ENCODE measurements at places on chromosomes 11 and 22. TPM values are rescaled to one million over a fixed set of nuclear protein-coding genes. Genes with fewer than 3 reads are reported as not detected.

DNA sequence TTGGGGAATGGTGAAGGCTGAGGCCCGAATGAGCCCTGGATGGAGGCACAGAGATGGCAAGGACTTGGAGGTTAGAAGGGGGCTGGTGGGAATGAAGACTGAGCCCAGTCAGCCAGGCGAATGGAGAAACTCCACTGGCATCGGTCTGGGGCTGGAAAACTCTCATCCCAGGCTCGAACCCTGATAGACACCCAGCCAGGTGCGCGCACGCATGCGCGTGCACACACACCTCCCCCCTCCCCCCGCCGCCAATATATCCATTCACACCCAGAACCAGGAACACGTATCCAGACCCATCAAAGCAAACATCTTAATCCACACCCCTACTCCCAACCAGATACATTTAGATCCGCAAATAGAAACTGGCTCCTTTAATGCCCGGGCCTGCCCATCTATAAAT lies 139.3 kb downstream of the CEP164 start:
- DNase-seq: no peak

- DNase-seq: no peak
Measured at GRCh38 chr11:11514246-11514645, 107.6 kb downstream of the GALNT18 start.

The ZNF408 gene
- 12.7 TPM for total RNA-seq

The TSKU gene
- 12.6 TPM for total RNA-seq

GRCh38 chr11:103433386-103434072 lies 324.3 kb downstream of the DYNC2H1 start:
- no peak for DNase-seq

The CACNA1I gene
- total RNA-seq: 0.15 TPM

DNA sequence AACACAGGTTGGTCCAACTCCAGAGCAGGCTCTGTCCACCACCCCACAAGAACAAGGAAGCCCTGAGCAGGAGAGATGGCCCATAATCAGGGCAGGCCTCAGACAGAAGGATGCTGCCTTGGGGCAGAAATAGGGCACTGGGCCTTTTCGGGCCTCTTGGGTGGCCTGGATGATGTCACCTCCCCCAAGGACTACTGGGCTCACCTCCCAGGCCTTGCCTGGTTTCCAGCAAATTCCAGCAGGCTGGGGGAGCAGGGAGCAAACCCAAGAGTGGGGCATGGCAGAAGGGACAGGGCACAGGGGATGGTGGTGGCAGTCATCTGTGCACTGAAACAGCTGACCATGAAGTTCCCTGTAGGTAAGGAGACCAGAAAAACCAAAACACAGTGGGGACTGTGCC lies 5.3 kb upstream of the NAA40 start:
- DNase-seq: no peak

DNA sequence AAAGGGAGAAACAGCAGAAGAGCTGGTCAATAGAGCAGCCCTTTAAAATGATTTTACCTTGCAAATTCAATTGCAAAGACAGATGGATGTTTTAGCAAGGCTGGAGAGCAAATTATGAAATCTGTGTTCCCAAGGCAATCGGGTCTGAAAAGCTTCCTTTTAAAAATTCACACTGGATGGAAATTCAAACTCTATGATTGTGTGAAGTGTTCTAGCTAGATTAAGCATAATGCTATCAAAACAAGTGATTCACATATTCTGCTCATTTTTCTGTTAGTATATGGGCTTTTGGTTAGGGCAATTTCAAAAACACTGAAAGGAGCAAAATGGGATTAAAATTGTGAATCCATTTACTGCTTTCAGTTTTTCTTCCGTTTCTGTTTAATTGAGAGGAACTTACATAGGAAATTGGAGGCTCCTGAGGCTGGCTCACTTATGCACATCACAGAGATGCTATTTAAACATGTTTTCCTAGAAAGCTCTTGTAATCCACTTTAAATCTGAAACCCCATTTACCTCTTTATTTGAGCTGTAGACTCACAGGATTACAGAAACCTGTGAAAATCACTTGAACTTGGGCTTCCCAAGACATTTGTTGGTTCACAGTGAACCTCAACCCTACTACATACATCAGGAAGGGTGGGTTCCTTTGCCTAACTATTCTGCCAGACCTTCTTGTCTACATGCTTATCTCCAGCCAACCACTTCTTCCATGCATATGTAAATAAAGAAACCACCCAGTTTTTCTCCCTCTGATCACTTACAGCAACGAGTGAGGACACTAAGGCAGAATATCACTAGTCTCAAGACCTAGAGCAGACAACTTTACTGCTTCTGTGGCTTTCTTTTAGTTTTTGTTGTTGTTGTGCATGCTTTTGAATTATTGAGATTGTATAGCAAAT lies 201.9 kb upstream of the PITPNB start:
- DNase-seq: no peak

- no peak for DNase-seq
Measured at GRCh38 chr22:35230839-35231584, 26.3 kb upstream of the HMGXB4 start.

DNA sequence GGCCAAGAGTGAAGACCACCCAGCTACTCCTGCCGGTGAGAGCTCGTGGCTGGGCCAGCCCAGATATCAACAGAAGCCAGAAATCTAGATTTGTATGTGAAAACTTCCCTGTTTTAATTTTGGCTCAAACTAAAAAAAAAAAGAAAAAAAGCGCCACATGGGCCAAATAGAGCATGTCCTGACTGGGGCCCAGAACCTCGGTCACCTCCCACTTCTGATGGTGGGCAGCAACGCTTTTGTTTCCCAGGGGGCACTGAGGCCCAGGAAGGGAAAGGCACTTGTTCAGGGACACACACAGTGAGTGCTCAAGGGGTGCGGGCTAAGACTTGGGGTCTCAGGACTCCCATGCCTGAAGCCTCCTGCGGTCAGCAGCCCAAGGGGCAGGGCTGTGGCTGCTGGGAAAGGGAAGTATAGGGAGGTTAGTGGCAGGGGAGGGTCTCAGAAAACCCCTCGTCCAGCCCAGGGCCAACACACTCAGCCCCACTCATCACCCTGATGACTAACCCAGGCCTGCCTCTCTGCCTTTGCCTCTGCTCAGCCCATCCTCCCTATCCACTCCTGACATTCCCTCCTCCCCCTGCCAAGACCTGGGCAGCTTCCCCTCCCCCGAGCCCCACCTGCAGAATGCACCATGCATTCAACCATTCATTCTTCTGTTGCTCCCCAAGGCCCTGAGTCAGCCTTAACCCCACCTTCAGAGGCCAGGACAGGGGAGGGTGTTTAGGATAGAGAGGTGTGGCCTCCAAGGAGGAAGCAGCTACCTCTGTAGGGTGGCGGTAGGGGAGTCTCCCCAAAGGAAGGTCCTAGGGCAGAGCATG lies 30.0 kb upstream of the TCF20 start:
- no peak for DNase-seq

GRCh38 chr11:9263840-9264315 lies 1.3 kb downstream of the DENND5A start:
- DNase-seq: no peak

DNA sequence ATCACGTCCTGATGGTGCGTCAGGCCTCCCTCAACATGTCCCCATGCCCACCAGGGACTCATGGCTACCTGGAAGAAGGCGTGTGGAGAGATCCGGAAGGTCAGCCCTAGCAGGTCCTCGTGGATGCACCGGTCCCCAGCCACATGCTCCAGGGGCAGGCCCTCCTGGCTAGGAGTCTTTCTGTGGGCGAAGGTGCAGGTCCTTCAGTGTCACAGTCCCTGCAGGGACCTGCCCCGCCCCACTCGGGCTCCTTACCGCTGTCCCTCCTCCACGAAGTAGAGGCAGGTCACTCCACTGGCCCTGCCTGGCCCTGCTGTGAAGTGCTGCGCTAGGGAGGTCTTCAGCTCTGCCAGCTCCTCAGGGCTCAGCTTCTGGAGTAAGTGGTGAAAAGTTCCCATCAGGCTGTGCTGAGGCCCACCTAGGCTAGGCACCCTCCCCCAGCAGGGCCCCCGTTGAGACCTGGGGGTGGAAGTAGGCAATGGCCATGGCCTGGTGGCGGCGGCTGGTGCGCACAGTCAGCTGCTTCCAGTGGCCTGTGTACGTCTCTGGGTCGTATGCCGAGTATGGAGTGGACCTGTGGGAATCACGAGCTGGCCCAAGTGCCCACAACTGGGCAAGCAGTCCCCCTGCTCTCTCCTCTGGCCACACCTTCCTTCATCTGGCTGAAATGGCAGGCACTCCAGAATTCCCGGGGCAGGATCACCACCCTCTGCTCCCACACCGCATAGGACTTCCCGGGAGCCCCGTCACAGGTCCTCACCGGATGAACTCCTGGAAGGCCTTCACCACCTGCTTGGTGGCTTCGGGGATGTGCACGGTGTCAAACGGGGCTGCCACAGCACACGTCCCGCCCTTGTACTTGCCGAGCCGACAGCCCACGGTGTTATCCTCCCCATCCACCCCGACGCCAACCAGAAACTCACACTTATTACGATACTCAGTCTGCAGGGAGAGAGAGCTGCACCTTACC lies 1.1 kb upstream of the RANBP1 start:
- no peak for DNase-seq

The TEX54 gene
- not detected for total RNA-seq

The PYGM gene
- 3.7 TPM for total RNA-seq

DNA sequence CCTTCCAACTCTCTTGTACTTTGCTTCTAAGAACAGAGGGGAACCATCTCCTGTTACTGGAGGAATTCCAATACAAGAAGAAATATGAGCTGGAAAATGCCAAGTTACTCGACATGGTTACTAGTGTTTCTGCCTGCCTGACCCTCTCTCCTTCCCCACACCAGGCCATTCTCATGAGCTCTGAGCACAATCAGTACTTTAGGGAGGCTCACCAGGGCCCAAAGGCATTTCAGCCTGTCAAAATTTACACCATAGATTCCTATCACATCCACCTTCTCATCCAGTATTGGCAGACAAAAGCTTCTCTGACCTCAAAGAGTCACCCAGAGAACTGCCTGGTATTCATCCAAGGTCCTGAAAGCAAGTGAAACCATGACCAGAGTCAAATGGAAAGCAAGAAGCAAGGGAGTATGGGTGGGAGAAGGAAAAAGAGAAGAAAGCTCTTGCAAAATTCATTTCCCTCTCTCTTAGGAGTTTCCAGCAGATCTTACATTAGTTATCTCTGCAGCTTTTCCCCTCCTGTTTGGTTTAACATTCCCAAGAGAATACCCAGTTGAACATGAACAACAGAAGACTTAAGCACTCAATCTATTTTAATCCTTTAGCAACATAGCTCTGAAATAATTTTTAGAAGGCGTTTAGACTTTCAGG lies 58.7 kb upstream of the NCAM1 start:
- peak; percentile 86 for DNase-seq

The OR8A1 gene
- not detected for total RNA-seq

The GLYATL1 gene
- 1.8 TPM for total RNA-seq

- peak; percentile 5 for DNase-seq
Measured at GRCh38 chr11:82750643-82751139, 17.0 kb upstream of the FAM181B start.

The FERMT3 gene
- 102 TPM for total RNA-seq

DNA sequence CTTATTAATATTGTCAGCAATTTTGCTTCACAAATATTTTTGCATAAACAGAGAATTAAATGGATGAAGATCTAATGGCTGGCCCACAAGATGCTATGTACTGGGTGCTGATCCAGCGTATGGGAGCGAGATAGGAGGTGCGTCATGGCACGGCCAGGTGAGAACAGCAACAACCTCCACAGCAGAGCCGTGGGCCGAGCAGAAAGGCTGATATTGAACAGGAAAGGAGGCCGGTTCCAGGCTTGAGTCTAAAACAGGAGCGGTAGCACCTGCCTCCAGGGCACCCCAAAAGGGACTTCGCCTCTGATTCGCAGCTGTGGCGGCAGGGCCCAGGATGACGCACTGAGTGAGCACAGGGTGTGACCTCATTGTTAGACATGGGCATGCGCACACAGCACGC lies 1502.1 kb downstream of the TBC1D22A start:
- DNase-seq: no peak

- no peak for DNase-seq
Measured at GRCh38 chr22:25208743-25209505, 9.3 kb downstream of the CRYBB3 start.

GRCh38 chr11:16299390-16299789 lies 57.0 kb downstream of the SOX6 start:
- DNase-seq: no peak

- DNase-seq: no peak
Measured at GRCh38 chr22:49663823-49664222, 163.8 kb downstream of the BRD1 start.

DNA sequence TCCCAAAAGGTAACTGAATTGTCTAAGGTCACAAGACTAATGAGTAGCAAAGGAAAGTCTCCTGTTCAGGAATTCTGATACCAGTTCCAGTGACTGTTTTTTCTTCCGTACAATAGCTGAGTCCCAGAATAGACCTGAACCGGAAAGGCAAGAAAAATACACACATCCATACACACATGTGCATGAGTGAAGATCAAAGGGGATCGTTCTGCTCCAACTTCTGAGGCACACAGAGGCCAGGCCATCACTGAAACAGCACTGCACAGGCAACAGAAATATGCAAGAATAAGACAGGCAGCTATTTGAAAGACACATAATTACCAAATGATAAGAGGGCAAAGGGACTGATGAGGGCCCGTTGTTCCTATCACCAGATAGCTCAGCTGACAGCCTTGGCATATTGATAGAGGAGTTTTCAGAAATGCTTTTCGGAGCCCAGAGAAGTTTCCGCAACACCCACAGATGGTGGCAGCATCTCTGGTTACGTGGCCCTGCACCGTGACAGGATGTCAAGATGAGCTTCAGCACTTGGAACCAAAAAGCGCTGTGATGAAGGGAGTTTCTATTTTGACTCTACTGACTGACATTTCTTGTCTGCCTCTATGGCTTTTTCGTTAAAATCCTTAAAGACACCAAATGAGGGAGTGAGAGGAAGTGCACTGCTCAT lies 280.6 kb downstream of the LARGE1 start:
- DNase-seq: no peak

GRCh38 chr22:38246692-38247091 lies 26.1 kb downstream of the TMEM184B start:
- DNase-seq: no peak

DNA sequence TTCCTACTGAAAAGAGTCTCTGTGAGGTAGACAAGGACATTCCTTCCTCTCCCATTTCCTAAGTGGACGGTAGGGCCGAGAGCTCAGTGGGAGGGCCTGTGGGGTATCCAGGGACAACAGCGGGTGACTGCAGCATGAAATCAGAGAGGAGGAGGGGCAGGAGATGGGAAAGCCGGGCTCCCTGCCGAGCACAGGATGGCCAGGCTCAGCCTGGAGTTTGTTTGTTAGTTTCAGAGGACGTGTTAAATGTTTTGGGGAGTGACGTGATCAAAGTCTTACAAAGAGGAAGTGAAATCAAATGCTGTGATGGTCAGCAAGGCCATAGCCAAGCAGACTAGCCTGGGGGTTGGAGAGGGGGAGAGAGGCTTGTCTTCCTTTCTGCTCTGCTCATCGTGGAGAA lies 152.7 kb downstream of the ADAMTS15 start:
- DNase-seq: peak; percentile 96

All from lung (tissue), 17 donors.